ENCODE measurements at places on chromosomes 2 and 18. TPM values are rescaled to one million over a fixed set of nuclear protein-coding genes. Genes with fewer than 3 reads are reported as not detected.

DNA sequence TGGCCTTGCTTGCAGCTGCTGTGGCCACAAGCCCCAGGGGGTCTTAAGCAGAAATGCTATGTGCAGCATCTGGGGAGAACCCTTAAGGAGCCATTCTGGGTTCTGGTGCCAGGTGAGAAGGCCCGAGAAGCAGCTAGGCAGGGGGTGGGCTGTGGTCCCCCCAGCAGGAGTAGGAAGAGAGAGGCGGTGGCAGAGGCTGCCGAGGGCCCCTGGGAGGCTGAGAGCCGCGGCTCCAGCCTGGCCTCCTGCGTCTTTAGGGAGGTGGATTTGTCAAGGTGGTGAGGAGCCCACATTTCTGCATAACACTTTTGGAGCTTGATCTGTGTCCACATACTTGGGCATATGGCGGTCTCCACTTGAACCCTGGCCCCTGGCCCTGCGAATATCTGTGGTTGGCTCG lies 196.5 kb downstream of the TWIST2 start:
- no peak for DNase-seq

Gene UGT1A3
- not detected for total RNA-seq

DNA sequence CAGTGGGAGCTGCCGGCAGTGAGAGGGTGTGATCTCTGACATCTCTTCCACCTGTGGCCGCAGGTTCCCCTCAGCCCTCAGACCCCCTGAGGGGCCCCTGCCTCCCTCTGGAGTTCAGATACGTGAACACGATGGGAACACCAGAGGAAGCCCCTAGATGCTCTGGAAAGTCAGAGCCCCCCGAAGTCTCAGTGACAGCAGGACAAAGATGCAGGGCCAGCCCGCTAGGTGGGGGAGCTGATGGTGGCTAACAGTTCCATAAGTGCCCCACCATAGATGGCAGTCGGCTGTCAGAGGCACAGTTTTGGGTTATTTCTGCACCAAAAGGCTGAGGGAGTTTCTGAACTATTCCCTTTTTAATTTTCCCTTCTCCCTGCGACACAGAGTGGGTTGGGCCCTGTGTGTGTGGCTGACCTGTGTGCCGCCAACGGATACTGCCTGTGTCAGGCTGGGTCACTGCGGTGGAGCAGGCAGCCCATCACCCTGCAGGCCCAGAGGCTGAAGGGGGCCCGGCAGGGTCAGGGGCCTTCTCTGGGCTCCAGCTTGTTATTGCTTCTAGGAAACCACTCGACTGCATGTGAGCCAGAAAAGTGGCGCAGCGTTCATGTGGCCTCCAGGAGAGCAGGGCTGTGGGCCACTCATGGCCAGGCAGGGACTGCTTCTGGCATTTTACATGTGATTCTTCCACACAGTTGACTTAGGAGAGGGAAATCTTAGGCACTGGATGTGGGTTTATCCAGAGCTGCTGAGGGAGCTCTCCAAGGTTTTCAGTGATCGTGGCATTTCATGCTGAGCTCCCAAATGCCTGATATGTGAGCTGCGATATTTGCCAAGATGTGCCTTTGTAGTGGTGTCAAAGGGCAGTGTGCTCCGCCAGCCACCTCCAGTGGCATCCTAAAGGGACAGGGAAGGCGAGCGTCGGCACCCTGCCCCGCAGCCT lies 225.1 kb downstream of the SH3RF3 start:
- DNase-seq = no peak

GRCh38 chr2:127320067-127320466 lies 26.1 kb upstream of the ERCC3 start:
- DNase-seq = no peak

DNA sequence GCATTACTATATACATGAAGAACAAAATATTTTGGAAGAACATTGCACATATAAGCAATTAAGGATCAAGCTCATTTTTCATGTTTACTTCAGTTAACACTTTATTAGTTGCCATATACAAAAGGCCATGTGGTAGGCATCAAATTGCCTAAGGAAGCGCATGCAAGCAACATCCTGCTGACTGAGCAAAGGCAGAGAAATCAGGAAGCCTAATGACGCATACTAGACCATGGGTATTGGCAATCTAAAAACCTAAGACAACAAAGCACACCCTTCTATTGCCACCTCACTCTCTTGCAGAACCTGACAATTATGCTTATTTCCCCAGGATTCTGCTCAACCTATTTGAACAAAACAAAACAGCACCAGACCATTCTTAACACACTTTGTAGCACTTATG lies 171.9 kb downstream of the STK39 start:
- no peak for DNase-seq

Gene ADD2
- 46.2 TPM for total RNA-seq

Gene CHMP3
- 27.0 TPM for total RNA-seq

GRCh38 chr18:58446391-58447060 lies 182.4 kb downstream of the ALPK2 start:
- DNase-seq = no peak

DNA sequence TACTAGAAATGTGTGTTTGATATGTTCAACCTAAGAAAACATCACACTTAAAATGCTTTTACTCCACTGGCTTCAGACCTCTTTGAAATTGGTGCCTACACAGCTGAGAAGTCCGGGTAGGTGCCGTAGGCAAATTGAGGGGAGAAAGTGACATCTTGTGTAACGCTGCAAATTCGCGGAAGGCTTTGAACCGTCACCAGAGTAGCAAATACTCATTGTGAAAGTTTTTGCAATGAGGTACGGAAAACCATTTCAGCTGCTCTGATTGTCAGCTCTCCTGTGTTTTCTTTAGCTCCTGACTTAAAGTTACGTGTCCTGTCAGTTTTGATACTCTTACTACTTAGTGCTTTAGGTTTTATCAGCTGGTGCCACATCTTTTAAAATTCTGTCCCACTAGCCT lies 224.5 kb downstream of the FAM210A start:
- DNase-seq = peak; percentile 44

DNA sequence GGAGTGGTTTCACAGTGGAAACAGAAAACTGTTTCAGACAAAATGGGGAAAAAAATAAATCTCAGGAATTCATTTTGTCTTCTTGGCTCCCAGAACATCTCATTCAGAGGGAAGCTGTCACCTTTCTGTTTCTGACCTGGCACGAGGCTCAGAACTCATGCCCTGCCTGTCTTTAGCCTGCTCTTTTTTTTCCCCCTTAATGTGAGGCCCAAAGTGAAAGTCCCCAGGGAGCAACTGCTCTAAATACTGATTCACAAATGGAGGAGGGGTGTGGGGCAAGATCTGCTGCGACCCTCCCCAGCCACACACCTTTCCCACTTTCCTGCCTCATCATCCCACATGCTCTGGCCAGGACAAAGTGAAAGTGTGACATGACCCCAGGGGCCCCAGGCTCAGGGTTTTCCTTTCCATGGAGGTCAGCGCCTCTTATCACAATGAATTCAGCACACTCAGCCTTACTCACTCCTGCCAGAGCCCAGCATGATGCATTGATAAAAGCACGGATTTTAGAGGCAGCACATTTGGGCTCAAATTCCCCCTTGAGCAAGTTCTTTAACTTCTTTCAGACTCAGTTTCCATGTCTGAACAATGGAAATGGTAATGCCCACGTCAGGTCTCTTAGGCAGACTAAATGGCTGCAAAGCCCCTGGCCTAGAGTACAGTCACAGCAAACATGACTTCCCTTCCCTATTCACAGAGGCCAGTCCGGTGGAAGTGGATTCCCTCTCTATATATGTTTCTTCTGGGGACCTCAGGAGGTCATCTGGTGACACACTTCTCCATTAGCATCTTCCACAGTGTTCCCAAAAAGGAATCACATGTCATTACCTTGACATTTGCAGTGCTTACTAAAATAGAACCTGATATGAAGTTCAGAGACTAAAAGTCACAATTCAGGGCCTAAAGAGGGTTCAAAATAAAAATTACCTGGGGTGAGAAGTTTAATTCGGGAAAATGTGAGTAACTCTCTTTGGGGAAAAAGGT lies 55.3 kb upstream of the TMEM163 start:
- no peak for DNase-seq

DNA sequence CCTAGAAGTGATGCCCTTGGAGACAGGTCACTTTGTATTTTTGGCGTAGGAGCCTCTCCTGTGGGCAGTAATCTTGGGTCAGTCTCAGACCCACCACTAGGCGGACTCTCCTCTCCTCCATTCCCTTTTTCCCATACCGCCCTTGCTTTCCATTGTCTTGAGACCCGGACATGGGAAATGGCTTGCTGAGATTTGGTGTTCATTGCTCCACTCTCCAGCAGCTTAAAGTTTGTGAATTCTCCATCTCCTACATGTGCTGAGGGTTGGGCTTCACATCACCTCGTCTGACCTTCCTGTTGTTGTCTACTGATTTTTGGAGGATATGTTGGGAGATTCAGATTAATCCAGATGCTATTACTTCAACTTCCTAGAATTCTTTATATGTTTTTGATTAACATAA lies 159.2 kb upstream of the RAB12 start:
- no peak for DNase-seq

DNA sequence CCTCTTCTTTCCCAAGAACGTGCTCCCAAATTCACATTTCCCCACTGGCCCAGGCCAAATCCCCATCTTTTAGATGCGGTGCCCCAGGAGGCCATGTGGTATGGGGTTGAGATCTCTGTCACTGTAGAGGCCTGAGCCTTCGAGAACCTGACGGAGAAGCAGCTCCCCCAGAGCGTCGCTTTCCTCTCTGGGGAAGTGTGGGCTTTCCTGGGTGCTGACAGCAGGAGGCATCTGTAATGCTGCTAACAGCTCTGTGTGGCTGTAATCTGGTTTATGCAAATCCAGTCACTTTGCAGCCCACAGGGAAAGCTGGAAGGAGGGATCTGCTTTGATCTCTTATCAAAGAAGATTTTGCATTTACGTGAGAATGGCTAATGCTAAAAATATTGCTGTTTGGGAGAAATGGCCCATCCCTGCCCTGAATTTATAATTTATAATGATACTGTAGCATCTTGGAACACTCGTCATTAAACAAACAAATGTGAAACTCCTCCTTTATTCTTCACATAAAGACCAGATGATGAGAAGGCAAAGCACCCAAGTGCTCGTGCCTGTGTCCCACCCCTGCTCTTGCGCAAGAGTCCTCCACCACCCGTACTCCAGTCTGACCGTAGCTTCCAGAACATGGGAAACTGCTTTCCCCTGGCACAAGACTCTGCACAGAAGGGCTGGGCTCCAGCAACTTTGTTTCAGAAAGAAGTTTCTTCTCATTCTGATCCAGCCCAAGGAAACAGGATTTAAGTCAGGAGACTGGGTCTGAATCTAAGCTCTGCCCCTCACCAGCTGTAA lies 109.9 kb upstream of the EPC2 start:
- no peak for DNase-seq

DNA sequence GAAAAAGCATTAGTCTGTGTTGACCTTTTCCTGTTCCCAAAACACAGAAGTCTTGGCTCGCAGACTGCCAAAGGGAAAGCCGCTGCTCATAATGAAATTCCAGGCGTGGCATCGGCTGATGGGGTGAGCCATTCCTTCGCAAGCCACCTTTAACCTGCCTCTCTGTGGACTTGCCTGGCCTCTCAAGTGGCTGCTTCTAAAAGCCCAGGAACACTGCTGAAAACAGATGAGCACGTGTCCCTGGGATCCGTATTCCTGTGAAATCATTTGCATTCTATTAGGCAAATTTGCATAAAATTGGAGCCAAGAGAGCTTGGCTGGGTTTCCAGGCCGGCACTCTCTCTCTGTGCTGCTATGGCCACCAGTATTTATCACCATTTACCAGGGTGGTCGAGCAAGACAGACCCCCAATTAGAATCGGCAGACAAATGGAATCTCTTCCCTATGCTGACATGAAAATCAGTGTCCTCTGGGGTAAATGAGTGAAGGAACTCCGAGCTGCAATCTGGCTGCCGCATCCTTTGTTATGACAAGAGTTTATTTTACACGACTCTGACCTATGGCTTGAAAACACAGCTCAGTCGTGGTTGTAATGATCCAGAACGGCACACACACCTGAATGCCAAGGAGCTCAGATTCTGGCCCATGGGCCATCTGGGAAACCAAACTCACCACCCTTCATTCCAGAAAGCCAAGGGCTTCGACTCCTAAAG lies 21.7 kb downstream of the BCL2 start:
- DNase-seq = no peak

- no peak for DNase-seq
Observed at GRCh38 chr2:230671117-230671516, 41.5 kb upstream of the CAB39 start.

Gene LIPG
- 0.22 TPM for total RNA-seq

- DNase-seq = no peak
Observed at GRCh38 chr2:171800639-171801038, 93.4 kb downstream of the SLC25A12 start.

- no peak for DNase-seq
Observed at GRCh38 chr18:74478880-74479279, 17.3 kb upstream of the CNDP2 start.

Gene PROM2
- total RNA-seq = 0.89 TPM

DNA sequence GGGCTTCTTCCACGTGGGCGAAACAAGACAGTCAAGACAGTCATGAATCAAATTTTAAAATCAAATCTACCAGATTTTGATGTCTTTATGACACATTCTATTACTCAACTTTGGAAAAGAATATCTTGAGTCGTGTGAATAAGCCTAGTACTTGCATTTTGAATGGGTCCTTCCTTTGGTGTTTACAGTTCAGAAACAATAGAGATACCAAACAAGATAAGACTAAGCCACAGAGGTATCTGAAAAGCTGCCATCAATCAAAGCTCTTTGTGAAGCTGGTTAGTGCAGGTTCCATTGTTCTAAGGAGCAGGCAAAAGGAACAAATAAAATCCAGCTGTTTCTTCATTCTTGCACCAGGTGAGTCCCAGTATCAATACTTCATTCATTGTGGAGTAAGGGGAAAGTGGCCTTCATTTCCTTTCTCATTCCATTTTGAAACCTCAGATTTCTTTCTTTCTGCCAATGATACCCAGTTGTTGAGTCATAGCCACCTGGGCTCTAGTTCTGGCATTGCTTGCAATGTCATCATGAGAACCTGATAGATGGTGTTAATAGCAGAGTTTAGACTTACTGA lies 151.7 kb upstream of the L3MBTL4 start:
- DNase-seq = no peak

Gene ZAP70
- total RNA-seq = 167 TPM

Gene CHST9
- total RNA-seq = not detected

DNA sequence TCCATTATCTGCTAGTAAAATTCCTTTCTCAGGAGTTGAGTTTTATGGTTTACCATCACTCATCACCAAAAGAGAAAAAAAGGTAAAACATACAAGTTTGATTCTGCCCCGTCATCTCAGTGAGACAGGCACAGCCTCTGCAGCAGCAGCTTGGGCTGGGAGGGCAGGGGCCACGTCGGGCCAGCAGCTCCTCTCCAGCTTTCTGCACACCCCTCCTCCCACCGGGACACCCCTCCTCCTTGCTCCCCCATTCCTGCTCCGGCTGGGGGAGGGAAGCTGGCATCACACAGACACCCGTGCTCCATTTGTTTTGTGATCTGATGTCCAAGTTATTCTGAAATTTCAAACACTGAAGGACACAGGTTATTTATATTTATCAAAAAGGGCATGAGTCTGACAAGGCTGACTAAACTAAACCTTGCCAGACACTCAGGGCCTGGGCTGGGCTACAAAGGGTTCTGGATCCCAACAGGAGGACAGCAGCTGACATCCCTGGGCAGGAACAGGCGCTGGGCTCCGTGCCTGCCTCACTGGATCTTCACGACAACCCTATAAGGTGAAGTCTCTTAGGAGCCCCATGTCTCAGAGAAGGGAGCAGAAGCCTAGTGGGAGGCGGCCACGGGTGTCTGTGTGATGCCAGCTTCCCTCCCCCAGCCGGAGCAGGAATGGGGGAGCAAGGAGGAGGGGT lies 71.4 kb downstream of the HDAC4 start:
- DNase-seq = no peak

GRCh38 chr2:229350883-229351282 lies 79.8 kb upstream of the PID1 start:
- DNase-seq = no peak

- DNase-seq = no peak
Observed at GRCh38 chr18:77129150-77129551, 3.4 kb downstream of the MBP start.

- no peak for DNase-seq
Observed at GRCh38 chr2:215811409-215812345, 201.7 kb downstream of the MREG start.

Gene FRZB
- total RNA-seq = not detected

Data from activated naive CD4-positive, alpha-beta T cell treated with anti-CD3 and anti-CD28 coated beads for 36 hours (primary cell).